ENCODE measurements at places on chromosomes 4 and X.

GRCh38 chr4:16122784-16123183 lies 39.0 kb upstream of the PROM1 start:
- DNase-seq = no peak

GRCh38 chrX:625137-625691 lies 5.4 kb upstream of the SHOX start:
- DNase-seq = no peak

DNA sequence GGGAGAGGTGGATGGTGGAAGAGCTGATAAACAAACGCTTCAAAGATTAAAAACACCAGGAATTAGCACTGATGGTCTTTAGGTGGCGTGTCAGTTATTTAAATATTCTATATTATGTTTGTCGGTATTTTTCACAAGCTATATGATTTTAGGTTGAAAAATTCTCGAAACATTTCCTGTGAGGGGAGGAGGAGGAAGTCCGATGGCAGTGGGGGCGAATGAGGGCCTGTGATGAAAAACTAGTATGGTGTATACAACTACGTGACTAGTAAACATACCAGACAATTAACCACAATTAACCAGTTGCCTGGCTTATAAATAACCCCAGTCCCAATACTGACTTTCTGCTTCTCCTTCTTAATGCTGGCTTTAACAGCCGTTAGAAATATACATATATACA lies 595 bp upstream of the NAP1L2 start:
- no peak for DNase-seq

- no peak for DNase-seq
Measured at GRCh38 chr4:169745291-169745690, 12.5 kb downstream of the HPF1 start.

DNA sequence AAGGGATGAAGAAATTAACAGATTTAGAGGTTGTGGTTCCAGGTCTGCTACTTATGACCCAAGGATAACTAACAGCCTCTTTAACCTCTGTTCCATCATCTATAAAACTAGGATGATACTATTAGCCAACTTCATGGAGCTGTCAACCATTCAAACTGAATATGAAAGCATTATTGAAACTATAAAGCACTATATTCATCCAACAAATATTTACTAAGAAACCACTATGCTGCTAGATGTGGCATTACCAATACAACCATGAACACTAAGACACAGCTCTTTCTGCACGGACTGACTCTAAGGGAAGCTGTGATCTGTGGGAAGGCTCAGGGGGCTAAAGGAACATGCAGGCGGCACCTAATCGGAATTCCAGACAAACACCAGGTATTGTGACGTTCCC lies 66.0 kb downstream of the APBB2 start:
- no peak for DNase-seq

DNA sequence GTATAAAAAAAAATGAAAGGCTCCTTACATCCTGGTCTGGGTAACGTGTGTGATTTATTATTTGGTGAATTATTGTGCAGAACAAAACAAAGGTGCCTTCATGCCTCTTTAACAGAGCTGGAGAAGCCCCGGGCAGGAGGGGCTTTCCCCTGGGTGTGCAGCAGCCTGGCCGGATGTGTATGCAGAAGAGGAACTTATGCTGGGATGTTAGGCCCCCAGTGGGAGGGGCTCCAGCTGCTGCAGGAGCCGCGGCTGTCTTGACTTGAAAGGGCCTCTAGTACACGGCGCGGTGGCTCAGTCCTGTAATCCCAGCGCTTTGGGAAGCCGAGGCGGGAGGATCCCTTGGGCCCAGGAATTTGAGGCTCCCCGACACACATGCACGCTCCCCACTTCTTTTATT lies 16.0 kb downstream of the CCNQ start:
- no peak for DNase-seq

GRCh38 chrX:134669378-134670098 lies 11.3 kb upstream of the PLAC1 start:
- DNase-seq = no peak

GRCh38 chrX:46788902-46789301 lies 30.0 kb upstream of the SLC9A7 start:
- DNase-seq = no peak

GRCh38 chr4:80613470-80613869 lies 277.9 kb downstream of the CFAP299 start:
- no peak for DNase-seq

DNA sequence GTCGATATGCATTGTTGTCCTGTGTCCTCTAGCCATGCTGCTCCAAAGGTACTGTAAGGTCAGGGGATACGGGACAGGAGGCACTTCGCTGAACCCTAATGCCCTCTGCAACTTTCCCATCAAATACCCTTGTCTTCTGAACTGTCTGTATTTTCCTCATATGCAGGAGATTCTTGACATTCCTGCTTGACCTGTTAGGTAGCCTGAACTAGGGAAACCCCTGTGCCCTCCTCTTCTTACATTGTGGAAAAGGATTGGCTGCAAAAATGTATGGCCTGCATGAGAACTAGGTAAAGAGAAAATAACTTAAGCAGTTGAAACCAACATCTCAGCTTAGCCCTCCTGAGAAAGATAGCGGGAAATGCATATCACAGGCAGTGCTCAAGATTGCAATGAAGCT lies 11.4 kb downstream of the RTL8B start:
- no peak for DNase-seq

DNA sequence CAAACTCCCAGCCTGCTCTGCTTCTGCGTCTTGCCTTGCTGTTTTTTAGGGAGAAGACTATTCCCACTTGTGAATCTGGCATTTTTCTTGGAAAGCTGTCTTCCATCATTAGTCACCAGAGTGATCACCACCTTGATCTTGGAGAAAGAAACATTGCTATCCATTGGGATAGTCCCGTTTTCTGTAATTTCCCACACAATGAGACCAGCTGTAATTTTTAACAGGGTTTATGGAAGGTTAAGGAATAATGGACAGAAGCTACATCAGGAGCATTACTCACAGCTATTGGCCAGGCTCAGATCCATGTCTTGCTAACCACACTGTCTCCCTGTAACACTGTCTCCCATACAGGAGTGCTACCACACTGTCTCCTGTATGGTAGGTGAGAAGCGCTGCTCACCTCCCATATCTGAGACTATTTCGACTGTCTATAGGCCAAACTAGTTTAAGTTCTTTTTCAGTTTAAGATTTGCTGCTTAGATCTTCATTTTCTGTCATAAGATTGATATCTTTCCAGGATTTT lies 523.0 kb downstream of the SPRY1 start:
- DNase-seq = no peak

GRCh38 chrX:10230222-10230621 lies 73.4 kb downstream of the CLCN4 start:
- no peak for DNase-seq

Data from D721Med (cell line).